ENCODE measurements at places on chromosomes 6 and 20.

- no peak for DNase-seq
Observed at GRCh38 chr6:165566088-165566828, 96.8 kb downstream of the PDE10A start.

GRCh38 chr6:149567194-149567586 lies 1.0 kb downstream of the GINM1 start:
- DNase-seq, result no peak

DNA sequence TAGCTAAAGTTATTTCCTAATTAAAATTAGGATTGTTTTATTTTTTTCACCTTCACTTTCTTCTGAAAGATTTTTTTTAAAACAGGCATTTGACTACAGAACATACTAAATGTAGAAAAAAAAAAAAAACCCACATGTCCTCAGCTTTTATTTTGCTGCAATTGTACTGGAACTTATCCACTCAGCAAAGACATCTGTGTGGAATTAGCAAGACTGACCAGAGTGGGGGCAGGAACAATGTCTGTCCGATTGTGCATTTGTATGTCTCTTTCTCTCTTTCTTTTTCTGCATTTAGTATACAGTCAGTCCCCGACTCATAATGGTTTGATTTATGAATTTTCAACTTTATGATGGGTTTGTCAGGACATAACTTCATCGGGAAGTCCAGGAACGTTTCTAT lies 77.3 kb downstream of the CHD6 start:
- DNase-seq, result no peak

- DNase-seq, result peak; percentile 81
Observed at GRCh38 chr6:95601133-95601532, 23.8 kb downstream of the MANEA start.

GRCh38 chr6:43945768-43946080 lies 175.7 kb downstream of the VEGFA start:
- no peak for DNase-seq

- DNase-seq, result peak; percentile 92
Observed at GRCh38 chr20:48298851-48299484, 513.7 kb upstream of the SULF2 start.

DNA sequence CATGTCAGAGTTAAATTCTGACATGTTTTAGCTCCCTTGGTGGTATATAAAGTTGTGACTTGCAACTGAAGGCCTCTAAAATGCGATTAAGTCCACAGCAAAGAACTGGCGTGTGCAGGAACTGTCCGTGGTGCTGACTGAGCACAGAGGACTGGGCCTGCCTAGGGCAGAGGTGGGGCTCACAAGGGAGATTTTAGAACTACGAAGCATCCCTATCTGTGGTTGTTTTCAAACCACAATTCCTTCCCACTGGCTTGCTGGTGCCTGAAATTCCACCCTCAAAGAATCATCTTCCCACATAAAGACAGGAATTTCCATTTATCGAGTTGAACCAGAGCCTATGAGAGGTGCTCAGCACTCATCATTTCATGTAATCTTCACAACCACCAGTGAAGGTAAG lies 30.1 kb downstream of the RIMS4 start:
- DNase-seq, result peak; percentile 51

All from iris pigment epithelial cell (primary cell).